Stimulated activated CD8-positive, alpha-beta memory T cell treated with anti-CD3 and anti-CD28 coated beads, Interleukin-15, amount 100 ng/mL, for 4 hours (primary cell): ENCODE measurements at places on chromosomes 3 and 15.
A peak's percentile ranks its signal among the peaks of the same experiment; 100 is the strongest.

DNA sequence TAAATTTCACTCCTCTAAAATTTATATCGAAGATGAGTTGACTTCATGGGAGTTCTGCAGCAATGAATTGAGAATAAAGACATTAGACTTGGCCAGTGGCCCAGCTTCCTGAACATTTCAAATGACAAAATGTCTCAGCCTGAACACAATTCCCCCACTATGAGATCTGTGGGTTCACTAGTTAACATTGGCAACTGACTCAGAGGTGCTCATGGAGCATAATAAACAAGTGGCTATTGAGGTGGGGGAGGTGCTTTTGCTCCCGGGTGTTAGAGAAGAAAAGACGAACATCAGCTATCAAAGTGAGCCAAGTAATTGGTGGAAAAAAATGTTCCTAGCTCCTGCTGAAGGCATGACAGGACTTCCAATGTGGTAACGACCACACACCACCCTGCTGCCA, 6.3 kb downstream of the ATP13A4 start:
- DNase-seq = no peak

- DNase-seq = no peak
Measured at GRCh38 chr3:142087676-142088075, 61.7 kb downstream of the TFDP2 start.

GRCh38 chr15:100866386-100867330, 13.0 kb upstream of the ALDH1A3 start:
- no peak for DNase-seq

DNA sequence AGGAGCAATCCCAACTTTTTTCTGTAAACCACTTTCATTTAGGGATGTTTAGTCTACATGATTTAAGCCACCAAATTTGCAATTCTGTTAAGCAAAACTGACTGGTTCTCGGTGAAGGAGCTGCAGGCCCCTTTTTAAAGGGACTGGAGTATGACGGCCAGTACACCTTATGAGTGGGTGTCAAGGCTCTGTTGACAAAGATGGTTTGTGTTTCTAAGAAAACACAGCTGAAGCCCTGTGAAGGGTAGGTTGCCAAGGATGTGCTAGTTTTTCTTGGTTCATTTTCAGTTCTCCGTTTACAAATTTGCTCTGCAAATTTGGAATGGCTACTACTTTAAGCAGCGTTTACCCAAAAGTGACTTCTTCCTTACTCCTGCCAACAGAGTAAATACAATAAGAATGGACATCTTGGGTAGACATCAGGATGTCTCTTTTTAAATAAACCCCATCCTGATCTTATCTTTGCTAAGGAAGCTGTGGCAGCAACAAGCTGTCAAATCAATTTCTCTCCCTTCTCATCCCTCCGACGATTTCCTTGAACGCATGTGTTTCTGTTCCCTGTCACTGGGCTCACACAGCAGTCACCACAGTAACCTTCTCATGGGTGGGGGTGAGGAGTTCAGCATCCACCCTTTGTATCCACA, 58.2 kb upstream of the CMTM8 start:
- no peak for DNase-seq

DNA sequence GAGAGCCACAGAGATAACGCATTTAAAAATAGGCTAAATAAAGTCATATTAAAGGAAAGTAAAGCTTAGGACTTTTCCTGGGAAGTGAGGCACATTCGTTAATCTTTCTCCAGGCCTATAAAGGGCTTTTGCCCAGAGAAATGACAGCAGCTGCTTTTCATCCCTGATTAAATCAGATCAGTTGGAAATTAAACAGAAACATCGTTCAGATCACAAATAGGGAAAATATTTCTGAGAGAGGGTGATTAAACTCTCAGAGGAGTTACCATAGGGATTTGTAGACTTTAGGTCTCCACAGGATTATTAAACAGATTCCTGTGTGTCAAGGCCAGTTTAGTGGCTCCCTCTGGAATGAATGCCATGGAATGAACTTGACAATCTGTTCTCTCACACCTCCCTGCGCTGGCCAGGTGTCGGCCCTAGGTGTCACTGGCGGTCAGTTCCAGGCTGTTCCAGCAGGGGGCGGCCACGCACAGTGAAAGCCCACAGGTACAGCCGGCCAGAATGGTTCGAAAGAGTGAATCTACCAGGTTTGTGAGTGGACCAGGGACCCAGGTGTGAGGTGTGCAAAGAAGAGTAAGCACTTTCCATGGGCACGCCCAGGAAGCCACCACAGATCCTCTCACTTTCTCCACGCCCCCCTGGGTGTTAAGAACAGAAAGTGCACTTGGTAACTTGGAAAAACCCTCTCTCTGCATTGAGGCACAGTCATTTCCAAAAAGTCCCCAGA, 253.0 kb upstream of the RASGRP1 start:
- peak; percentile 41 for DNase-seq

GRCh38 chr3:61915296-61915695, 353.9 kb downstream of the PTPRG start:
- DNase-seq = no peak

- DNase-seq = no peak
Measured at GRCh38 chr3:72444656-72445223, 403.5 kb downstream of the SHQ1 start.

DNA sequence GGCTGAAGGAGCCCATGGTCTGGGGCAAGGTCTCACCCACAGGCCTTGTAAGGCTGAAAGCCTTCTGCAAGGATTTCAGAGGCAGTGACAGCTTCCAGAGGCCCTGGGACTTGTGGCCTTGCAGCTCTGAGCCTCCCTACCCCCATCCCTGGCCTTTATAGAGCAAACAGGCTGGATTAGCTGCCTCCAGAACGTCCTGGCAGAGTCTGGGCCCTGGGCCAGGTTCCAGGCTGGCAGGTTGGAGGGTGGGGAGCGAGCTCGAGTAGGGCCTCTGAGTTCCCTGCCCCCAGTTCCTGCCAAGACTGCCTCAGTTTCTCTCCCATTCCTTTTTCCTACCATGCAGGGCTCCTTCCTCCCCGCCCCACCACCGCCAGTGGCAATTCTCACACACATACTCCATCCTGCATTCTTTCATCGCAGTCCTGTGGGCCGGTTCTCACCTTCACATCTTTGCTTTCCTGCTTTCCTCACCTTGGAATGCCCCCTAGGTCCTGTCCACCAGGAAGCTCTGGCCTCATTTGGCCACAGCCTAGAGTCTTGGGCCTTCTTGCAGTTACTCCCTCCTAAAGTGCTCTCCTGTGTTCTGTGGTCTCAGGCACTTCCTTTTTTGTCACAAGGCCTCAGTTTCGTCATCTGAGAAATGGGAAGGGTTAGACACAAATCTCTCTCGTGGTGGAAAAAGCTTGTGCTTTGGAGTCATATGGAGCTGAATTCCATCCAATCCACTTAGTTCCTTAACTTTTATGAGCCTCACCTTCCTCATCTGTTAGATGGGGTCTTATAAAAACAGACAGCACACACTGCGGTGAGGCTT, 2.7 kb downstream of the LMAN1L start:
- DNase-seq = no peak

DNA sequence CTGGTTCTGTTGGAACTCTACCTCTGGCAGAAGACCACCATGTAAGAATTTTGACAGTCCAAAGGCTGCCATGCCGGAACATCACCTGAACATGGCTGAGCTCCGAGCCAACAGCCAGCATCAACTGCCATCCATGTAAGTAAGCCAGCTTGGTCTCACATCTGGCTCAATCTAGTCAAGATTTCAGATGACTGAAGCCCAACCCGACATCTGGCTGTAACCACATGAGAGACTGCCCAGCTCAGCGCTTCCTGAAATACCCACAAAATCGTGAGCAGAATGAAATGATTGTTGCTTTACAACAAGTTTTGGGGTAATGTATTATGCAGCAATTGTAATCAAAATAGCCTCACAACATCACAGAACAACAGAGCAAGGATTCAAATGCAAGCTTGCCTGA, 32.9 kb downstream of the GHSR start:
- no peak for DNase-seq
